ENCODE measurements at places on chromosomes 6 and 20.

DNA sequence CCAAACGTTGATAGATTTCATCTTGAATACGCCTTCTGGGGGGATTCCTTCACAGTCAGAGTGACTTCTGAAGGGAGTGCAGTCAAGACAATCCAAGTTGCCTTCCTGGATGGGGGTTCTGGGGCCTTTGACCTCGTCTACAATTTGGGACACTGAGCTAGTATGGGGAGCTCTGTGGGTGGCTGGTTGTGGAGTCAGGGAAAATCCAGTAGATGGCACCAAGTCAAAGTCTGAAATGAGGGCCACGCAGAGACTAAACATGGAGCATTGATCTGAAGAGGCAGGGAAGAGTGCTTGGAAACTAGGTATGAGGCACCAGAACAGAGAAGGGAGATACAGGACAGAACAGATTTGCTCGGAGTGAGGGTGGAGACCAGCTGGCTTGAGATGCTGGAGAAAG is 43.6 kb upstream of the CCN6 start:
- no peak for DNase-seq

DNA sequence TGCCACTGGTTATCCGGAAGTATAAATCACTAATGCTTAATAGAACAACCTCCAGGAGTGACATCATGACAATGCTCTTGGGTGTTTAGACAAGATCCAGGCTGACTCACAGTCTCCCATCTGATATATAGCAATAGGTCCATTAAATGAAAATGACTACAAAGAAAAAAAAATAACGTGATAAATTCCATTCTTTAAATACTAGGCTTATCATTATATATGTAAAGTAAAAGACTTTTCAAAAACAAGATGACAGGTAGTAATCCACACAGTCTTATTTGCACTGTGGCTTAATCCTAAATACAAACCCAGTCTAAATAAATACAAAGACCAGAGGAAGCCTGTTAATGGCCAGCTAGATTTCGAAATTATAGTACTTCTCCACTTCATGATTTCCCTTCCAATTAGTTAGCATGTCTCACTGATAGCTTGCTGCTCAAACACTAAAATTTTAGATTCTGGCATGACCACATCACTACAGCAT is 149.1 kb upstream of the BEND3 start:
- no peak for DNase-seq

GRCh38 chr6:139289233-139289632 is 2.6 kb downstream of the TXLNB start:
- no peak for DNase-seq

DNA sequence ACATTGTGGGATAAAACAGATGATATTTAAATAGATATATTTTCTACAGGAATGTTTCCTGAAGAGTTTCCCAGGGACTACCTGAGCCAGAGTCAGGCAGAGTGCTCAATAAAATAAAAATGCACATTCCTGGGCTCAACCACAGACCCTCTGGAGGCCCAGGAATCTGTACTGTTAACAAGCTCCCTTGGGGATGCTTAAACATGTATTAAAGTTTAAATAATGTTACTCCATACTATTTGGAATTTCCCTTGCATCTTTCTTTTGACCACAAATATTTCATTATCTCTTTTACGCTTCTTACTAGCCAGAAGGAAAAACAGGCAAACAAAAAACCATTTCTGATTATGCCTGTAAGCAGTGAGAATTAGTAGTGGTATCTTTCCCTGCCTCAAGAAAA is 42.3 kb downstream of the GPR63 start:
- DNase-seq: no peak

GRCh38 chr20:37803438-37804307 is 99.3 kb upstream of the VSTM2L start:
- DNase-seq: peak; percentile 57
